ENCODE measurements at places on chromosomes 13 and 19.
A peak's percentile ranks its signal among the peaks of the same experiment; 100 is the strongest.

GRCh38 chr19:28486926-28487325 is 726.0 kb downstream of the UQCRFS1 start:
- no peak for DNase-seq

GRCh38 chr13:103097366-103097928 is 31.2 kb upstream of the SLC10A2 start:
- DNase-seq, result no peak

GRCh38 chr19:2231621-2232221 is 4.4 kb downstream of the PLEKHJ1 start:
- peak; percentile 25 for DNase-seq

- DNase-seq, result no peak
These were observed 11.3 kb upstream of the IGSF23 start for GRCh38 chr19:44602081-44602480.

GRCh38 chr13:23231241-23231640 is 50.5 kb downstream of the SGCG start:
- DNase-seq, result no peak

DNA sequence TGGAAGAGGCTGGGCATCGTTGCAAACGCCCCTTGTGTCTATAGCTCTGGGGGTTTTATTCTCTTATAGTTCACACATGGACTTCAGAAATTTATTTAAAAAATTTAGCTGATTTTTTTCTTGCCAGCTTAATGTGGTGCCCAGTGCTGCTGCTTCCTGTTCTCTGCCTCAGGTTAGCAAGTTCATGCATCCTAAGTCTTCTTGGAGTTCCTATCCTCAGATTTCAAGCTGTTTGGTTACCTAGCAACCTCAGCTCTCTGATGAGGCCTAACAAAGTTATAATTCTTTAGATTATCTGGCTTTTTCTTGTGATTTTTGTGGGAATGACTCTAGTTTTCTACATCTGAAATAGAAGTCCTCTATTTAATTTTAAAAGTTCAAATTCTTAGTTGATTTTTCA is 250.9 kb downstream of the MAB21L1 start:
- no peak for DNase-seq
